ENCODE measurements at places on chromosomes 11 and 22.

DNA sequence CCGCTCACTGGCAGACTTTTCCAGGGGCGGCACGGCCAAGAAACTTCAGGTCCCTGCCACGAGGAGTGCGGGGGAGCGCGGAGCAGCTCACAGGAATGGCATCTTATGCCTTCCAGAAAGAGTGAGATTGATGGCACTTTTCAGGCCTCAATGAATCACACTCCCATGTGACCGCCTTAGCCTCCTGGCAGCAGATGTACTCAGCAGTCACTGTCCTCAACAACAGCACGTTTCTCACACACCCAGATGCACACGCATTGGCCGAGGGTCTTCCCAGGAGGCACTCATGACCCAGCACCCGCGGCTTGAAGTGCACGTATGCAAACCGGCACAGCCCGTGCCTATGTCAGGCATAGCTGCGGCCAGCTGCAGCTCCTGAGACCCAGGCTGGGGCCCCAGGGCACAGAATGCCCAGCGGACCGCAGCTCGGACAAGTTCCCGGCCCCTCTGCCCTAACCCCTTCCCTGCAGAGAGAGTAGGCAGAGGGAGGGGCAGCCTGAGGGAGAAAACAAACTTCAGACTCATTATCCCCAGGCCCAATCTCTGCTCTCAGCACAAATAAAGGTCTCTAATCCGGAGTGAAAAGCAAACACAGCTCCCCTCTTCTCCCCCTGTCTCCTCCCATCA, 48.3 kb downstream of the RPUSD4 start:
- no peak for DNase-seq

GRCh38 chr11:23976426-23976825, 520.4 kb upstream of the LUZP2 start:
- no peak for DNase-seq

- DNase-seq = no peak
These were observed 12.2 kb upstream of the RPS3 start for GRCh38 chr11:75386942-75387630.

GRCh38 chr11:8296038-8296649, 32.5 kb upstream of the LMO1 start:
- no peak for DNase-seq

DNA sequence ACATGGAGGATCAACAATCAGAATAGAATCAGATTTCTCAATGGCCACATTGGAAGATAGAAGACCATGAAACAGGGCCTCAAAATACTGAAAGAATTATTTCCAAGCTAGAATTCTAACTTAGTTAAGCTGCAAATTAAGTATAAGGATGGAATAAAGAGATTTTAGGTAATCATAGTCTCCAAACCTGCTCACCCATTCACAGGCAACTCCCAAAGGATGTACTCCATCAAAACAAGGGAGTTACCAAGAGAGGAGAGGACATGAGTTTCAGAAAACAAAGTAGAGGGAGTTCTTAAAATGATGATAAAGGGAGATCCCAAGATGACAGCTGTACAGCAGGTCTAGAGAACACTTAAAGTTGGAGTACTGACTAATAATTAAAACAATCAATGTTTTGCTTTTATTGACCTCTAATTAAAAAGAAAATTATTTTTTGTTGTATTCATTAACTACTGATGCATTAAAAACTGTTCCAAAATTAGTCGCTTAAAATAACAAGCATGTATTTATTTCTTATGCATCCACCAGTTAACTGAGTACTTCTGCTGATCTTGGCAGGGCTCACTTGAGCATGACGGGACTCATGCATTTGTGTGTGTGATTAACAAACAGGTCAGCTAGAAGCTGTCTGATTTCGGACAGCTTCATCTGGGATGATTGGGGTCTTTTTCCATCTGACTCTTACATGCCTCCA, 95.6 kb downstream of the CD44 start:
- peak; percentile 62 for DNase-seq

DNA sequence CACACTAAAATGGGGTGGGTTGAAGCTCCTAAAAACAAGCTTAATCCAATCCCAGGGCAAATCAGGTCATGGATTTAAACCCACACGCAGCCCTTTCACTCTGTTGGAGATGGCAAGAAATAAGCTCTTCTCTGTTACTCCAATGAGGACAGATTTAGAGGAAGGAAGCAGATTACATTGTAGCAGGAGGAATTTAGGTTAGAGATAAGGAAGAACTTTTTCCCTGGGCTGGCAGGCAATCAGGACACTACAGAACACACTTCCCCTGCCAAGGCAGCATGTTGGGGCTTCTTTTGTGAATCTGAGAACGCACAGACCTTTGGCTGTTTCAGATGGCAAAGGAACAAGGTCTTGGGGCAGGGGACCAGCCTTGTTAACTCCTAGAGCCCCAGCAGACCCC, 46.2 kb downstream of the C11orf58 start:
- DNase-seq = no peak

DNA sequence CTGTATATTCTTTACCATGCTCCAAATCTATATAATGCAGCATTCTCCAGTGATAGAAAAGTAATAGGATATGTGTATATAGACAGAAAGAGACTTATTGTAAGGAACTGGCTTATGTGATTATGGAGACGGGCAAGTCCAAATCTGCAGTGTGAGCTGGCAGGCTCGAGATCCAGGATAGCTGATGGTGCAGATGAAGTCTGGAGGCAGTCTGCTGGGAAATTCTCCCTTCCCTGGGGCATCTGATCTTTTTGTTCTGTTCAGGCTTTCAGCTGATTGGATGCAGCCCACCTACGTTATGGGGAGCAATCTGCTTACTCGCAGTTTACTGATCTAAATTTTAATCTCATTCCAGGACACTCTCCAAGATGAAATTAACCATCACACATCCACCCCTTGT, 73.2 kb downstream of the GRK3 start:
- no peak for DNase-seq

DNA sequence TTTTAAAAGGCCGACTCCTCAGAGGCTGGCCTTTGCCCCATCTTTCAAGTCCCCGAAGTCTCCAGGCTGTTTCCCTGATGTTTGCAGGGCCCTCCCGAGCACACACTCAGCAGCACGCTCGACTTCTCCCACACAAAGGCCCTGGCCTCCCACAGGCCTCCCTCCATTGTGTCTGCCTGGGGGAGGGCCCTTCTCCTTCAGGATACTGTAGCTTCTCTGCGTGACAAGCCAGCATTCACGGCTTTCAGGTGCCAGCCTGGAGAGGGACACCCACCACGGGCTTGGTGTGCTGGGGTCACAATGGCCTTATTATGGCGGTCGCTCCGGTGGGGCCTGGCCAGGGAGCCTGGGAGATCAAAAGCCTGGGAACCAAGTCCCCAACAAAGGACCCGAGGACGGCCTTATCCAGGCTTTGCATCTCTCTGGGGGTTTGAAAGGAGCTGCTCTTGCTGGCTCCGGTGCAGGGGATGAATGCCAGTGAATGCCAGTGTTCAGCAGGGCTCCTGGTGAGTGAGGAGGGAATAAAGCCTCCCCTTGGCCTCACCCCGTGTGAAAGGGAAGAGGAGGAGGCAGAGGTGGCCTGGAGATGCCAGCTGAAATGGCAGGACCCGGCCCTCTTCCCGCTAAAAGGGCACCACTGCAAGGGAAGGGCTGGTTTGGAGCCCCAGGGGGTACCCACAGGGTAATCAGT, 55.0 kb downstream of the TRAF6 start:
- DNase-seq = no peak

- DNase-seq = no peak
These were observed 48.9 kb downstream of the CEP164 start for GRCh38 chr11:117376517-117376916.

GRCh38 chr11:77189588-77190210, 61.7 kb downstream of the MYO7A start:
- no peak for DNase-seq

- peak; percentile 74 for DNase-seq
These were observed 25.8 kb upstream of the DAGLA start for GRCh38 chr11:61654397-61654829.

- no peak for DNase-seq
These were observed 655.2 kb downstream of the TBC1D22A start for GRCh38 chr22:47417699-47418098.

DNA sequence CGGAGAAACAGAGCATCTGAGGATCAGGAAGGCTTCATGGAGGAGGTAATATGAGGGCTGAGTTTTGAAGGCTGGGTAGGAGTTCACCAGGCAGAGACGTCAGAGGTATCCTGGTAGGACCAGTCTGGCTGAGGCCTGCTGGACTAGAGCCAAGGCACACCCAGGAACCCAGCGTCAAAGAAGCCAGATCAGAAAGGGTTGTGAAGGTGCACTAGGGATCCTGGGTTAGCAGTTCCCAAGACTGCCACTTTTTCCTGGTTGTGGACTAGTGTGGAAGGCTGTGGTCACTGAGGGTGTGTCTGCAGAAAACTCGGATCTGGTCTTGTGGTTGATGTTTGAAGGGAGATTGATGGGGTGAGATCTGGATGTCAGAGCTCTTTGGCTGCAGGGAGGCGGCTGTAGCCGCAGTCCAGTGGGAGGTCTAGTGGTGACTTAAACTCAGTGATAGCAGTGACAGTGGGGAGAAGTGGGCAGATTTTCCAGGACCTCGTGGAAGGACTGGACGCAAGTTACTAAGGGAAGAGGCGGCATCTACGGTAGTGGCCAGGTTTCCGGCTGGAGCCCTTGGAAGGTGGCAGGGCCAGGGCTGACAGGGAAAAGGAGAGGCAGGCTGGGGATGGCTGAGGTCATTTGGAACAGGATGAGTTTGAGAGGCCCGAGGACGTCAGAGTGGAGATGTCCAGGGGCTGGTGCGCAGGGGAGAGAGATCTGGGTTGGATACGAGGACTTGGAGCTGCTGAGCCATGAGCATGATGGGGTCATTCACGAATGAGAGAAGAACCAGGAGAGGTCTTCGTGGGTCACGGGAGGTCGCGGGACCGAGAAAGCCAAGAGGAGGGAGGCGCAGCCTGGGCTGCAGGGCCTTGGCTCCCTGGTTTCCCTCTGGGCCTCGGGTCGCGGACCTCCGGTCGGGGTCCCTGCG, 10.9 kb downstream of the RELA start:
- DNase-seq = no peak

GRCh38 chr11:26914968-26915367, 78.9 kb upstream of the FIBIN start:
- no peak for DNase-seq

- DNase-seq = no peak
These were observed 1060.8 kb downstream of the OPCML start for GRCh38 chr11:132471466-132471865.

GRCh38 chr22:49616356-49617231, 211.1 kb downstream of the BRD1 start:
- no peak for DNase-seq

GRCh38 chr11:61907871-61908729, 9.3 kb downstream of the RAB3IL1 start:
- DNase-seq = no peak

- no peak for DNase-seq
These were observed 160.5 kb upstream of the TTC12 start for GRCh38 chr11:113153847-113154246.

DNA sequence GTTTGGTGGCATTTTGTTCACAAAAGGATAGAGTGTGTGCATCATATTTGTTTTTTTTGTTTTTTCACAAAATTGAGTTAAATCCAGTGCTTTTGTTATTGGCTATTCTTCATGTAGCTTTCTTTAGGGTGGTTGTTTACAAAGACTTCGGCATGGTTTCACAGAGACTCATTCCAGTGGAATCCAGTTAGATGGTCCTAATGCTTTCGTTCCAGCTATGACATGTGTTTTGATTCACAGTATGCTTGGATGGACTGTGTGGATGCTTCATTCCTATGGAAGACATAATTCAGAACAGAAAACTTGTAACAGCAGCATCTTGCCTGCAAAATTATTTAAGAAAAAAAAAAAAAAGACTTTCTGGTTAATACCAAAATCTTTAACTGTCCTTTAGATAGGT, 97.9 kb downstream of the PDHX start:
- DNase-seq = no peak

DNA sequence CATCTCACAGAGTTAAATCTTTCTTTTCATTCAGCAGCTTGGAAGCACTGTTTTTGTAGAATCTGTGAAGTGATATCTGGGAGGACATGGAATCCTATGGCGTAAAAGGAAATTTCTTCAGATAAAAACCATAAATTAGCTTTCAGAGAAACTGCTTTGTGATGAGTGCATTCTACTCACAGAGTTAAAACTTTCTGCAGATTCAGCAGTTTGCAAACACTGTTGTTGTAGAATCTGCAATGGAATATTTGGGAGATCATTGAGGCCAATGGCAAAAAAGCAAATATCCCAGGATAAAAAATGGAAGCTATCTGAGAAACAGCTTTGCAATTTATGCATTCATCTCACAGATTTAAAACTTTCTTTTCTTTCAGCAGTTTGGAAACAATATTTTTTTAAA, 180.6 kb downstream of the OR4A47 start:
- no peak for DNase-seq

- DNase-seq = peak; percentile 6
These were observed 1.3 kb upstream of the KDM2A start for GRCh38 chr11:67117672-67118180.

GRCh38 chr22:29205594-29206371, at the start of gene EMID1:
TSS of gene EMID1 (plus strand) at chr22:29205896. CDS start at chr22:29206039, 143 bp downstream.
- DNase-seq = no peak

DNA sequence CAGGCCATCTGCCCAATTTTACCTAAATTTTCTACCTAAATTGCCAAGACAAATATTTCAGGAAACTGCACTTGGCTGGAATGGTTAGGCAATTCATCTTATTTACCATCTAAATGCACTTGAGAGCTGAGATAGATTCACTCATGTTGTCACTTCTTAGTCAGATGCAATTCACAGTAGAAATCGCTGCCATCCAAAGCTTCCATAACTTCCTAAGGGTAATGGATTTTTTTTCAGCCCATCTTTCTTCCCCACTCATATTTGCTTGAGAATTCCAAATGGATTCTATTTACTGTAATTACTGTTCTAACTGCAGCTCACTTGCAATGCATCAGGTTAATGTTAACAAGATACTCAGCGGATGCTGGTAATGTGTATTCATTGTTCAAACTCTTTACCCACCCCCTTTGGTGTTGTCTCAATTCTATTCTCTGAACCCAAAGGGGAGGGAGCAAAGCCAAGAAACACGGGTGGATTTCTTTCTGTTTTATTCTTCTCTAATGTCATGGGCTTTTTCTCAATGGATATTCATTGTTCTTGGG, 96.0 kb downstream of the TENM4 start:
- no peak for DNase-seq

GRCh38 chr11:57792870-57793269, 31.3 kb downstream of the CTNND1 start:
- DNase-seq = peak; percentile 90

DNA sequence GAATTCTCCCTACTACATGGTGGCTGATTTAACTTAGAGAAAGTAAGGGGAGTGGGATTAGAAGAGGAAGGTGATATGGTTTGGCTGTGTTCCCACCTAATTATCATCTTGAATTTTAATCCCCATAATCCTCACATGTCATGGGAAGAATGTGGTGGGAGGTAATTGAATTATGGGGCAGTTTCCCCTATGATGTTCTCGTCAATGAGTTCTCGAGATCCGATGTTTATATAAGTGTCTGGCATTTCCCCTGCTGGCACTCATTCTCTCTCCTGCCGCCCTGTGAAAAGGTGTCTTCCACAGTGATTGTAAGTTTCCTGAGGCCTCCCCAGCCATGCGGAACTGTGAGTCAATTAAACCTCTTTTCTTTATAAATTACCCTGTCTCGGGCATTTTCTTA, 169.3 kb downstream of the CASP12 start:
- no peak for DNase-seq

Measured in inflammatory macrophage treated with lipopolysaccharide for 1 hour (primary cell).